ENCODE measurements at places on chromosomes 13 and 19.

DNA sequence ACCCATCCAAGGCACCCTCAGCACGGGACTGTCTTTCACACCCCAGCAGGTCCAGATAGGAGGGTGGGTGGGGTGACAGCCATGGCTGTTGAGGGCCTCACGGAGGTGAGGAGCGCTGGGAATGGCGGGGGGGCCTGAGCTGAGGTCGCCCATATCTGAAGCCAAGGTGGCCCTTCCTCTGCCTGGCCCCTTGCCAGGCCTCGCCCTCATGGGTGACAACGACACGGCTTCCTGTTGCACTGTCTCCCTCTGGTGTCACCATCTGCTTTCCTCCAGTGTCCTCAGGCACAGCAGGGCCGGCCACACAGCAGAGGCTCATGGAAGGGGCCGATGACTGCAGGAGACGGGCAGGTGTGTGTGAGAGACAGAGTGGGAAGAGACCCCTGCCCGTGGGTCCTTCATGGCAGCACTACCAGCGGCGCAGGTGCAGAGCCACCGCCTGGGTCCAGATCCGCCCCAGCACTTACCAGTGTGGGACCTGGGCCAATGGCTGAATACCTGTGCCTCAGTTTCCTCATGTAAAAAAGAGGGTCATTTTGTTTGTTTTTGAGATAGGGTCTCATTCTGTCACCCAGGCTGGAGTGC lies 8.1 kb upstream of the NKPD1 start:
- no peak for DNase-seq

- DNase-seq = no peak
Observed at GRCh38 chr19:31260171-31260933, 88.9 kb downstream of the TSHZ3 start.

DNA sequence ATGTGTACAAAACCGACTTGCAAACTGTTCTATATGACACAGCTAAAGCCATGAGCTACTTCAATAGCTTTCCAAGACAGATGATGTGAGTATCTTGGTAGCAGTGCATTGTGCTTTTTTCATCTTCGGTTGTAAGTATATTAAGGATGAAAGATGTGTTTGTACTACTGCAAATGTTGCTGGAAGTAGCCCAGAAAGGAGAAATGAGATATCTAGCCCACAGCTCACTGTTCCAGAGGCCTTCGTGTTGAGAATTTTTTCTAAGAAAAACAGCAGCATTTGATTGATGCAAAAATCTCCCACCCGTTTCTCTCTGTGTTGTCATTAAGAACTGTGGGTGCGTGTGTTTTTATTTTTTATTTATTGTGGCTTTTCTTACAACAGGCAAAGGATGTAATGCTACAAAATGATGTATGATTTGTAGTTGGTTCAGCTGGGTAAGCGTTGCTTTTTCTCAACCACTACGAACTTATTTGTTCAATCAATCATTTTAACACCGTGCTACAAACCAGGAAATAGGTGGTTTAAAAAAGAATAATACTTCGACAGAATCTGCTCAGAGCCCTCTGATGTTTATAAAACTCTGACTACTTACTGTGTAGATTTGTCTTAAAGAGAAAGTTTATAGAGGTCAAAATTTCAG lies 41.6 kb upstream of the RFC3 start:
- DNase-seq = no peak

GRCh38 chr13:70333752-70334151 lies 225.5 kb upstream of the KLHL1 start:
- no peak for DNase-seq

GRCh38 chr13:113842336-113843062 lies 21.4 kb downstream of the GAS6 start:
- no peak for DNase-seq

DNA sequence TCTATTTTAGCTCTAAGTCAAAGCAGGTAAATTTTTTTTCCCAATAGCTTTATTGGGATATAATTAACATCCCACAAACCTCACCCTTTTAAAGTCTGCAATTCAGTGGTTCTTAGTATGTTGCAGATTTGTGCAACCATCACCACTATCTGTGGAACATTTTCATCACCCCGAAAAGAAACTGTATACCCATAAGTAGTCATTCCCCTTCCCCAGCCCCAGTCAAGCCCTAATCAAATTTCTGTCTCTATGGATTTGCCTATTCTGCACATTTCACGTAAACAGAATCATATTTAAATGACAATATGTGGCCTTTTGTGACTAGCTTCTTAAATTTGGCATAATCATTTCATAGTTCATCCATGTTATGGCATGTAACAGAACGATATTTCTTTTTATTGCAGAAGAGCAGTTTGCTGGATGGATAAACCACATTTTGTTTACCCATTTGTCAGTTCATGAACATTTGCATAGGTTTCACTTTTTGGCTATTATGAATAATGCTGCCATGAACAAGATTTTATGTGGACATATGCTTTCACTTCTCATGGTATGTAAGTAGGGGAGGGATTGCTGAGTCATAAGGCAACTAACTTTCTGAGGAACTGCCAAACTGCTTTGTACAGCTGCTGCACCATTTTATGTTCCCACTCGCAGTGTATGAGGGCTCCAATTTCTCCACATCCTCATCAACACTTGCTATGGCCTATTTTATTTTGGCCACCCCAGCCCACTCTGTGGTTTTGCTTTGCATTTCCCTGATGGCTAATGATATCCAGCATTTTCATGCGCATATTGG lies 10.9 kb downstream of the SLC46A3 start:
- peak; percentile 4 for DNase-seq

DNA sequence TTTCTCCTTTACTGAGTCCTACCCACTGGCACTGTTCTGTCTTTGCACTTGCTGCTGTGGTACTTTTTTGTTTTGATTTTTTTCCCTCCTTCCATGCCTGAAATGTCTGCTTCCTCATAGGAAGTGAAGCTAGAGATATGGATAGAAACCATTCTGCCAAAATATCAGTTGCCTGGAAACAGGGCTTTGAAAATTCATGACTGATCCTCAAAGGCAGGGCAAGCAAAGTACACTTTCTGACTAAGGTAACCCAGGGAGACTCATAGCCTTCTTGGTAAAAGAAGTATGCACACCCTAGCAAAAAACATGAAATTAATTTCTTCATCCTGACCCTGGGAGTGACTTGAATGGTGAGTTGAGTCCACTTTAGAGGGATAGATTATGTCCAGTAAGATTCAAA lies 329.8 kb downstream of the MYO16 start:
- no peak for DNase-seq

DNA sequence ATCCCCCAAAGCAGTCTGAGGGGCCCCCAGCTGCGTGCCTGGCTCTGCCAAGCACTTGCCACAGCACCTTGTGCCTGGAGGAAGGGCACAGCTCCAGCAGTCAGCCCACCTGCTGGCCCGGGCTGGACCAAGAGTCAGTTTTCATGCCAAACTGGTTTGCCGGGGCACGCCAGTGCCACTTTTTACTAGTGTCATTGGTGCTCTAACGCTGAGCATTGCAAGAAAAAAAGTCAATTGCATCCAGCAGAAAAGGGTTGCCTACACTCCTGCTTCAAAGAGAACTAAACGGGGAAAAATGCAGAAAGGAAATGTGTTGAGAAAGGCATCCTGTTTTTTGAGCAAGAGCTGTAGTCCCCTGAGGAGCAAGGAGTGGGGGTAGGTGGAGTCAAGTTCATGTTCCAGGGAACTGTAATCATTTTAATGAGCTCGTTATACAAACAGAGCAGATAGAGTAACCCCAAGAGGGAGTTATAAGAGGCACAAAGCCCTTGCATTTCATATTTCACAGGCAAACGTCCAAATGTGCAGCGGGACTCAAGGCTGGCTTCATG lies 68.4 kb downstream of the F2RL3 start:
- DNase-seq = no peak

GRCh38 chr19:53525922-53526321 lies 12.0 kb upstream of the ZNF331 start:
- no peak for DNase-seq

DNA sequence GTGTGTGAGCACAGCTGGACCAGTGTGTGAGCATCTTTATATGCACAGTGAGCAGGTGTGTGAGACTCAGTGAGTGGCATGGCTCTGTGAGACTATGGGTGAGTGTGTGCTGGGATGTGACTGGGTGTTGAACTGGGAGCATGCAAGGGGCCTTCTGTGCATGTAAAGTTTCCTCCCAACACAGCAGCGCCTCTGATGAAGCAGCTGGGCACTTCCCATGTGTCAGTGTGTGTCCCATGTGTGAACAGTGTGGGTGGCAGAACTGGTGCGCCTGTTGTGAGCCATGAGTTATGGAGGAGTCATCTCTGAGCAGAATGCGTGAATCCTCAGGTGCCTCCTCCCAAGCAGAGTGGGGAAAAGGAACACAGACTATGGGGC lies 24.1 kb downstream of the LGALS16 start:
- DNase-seq = no peak

DNA sequence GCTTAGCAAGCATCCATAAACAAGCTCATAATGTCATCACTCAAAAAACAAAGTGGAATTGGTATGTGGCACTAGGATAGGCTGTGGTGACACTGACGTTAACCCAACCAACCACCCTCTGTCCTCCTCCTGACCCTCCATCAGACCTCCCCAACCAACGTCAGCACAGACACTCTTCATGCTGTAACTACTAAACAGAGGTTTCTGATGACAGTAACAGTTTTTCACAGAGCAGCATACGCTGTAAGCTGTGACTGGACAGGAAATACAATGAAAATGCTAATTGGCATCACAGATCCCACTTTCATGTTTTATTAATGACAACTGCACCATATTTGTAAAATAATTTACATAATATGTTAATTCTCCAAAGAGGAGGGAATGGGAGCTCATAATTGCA lies 238.0 kb downstream of the IRS2 start:
- DNase-seq = no peak

DNA sequence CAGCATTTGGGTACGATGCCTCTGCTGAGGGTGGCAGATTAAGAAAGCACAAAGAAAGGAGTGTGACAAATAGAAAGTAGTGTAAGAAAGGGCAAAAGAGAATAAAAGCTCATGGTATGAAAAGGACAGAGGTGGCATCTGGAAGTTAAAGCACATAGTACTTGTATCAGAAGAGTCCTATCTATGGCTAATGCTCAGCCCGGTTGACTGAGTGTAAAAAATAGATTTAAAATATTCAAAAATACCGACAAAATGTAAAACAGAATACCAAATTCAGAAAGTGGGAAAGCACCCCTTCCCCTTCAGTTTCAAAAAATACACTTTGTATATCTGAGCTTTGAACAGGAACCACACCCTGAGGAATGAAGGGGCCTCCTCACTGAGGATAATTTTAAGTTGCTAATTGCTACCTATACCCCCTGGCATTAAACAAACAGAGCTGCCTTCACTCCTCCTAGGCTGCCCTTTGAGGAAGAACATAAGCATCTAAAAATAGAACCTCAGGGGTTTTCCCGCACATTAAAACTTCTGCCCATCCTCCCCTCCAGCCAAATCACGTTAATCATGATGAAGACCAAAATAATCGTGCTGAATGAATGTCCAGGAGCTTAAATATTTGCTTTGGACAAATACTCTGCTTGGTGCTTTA lies 43.3 kb downstream of the DLEU7 start:
- no peak for DNase-seq

GRCh38 chr13:96089749-96090239 lies at the start of gene HS6ST3:
HS6ST3 (plus strand) TSS chr13:96090107.
- DNase-seq = peak; percentile 19
